Substantia nigra (tissue), 51 donors: ENCODE measurements at places on chromosomes 3 and 15.

DNA sequence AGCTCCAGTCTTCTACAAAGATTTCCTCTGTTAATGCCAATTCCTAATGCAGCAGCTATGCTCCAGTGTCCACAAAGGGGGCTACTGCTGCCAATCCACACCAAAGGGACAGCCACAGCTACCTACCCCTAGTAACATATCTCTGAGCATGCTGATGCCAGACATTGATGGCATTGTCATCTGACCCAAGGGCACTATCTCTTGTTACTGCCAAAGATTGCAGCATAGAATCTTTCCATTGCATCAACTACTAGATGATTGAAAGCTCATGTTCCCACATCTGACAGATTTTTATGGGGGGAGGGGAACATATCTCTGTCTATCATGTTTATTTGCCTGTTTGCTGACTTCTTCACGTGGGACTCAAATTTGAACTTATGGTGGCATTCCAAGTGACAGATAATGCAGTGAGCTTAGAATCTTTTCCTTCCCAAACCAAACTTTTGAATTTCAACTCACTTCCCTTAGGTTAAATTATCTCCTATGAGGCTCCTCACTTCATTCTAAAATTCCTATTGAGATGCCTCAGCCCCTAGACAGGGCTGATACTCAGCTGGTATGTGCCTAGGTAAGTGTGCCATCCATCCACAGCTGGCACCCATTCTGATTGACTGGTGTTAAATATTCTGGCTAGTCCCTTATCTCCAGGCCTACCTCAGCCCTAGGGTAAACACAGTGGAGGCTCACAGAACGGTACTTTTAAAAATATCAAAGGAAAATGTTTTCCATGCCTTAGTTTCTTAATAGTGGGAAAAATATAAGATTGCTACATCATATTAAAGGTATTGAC is 100.3 kb downstream of the STRIT1 start:
- no peak for DNase-seq

- DNase-seq: no peak
Observed at GRCh38 chr3:11566916-11567315, 76.8 kb downstream of the VGLL4 start.

- no peak for DNase-seq
Observed at GRCh38 chr3:117990627-117991026, 1044.0 kb downstream of the IGSF11 start.

DNA sequence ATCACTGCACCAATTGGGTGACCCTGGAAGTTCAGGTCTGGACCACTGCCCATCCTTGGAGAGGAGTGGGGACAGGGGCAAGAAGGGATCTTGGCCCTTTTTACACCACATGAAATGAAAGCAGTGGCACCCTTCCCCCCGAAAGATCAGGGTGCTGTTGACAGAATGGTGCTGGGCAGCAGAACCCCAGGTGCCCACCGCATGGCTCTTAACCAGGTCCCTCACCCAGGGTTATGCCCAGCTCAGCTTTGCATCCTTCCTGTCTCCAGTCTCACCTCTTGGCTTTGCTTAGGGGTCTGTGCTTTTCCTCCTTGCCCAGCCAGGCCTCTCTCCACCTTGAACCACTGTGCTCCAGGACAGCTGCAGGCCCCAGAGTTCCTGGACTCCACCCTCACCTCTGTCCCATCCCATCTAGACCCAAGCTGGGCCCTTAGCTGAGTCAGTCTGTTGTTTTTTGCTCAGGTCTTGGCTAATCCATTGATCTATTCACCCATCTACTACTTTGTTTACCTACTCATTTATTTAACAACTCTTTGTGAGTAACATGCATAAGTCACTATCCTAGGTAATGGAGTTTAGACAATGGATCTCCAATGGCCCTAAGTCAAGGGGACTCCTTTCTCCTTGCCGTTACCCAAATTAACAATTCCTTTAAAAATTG is 77.1 kb upstream of the PRR23E start:
- no peak for DNase-seq

DNA sequence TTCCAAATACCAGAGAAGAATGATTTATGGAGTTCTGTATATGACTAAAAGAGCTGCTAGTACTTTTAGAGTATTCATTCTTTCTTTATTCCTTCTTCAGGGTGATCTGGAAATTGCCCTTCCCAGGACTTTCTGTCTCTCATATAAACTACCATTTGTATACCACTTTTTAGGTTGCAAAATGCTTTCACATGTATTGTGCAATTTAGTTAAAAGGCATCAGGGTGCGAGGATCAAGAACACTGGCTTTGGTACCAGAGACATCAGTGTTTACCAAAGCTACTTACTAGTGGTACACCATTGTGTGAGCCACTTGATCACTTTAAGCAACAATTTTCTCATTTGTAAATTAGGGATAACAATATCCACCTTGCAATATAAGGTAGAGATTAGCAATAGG is 251.4 kb downstream of the TIGIT start:
- DNase-seq: no peak

DNA sequence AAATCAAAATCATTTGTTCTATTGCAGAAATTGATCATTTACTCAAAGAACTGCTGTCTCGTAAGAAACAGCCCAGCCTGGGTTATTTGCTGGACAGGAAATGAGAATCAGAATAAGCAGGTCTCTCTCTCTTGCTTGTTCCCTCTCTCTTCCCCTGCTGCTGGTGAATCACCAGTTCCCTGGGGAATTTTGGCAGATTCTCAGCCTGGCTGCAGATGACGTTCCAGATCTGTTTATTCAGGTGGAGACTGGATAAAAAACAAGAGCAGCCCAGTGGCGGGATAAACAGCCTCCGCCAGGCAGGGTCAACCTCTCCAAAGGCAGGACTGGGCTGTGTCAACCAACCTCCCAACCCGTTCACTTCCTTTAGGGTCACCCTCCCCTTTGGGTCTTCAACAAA is 72.1 kb downstream of the LRIG1 start:
- no peak for DNase-seq

DNA sequence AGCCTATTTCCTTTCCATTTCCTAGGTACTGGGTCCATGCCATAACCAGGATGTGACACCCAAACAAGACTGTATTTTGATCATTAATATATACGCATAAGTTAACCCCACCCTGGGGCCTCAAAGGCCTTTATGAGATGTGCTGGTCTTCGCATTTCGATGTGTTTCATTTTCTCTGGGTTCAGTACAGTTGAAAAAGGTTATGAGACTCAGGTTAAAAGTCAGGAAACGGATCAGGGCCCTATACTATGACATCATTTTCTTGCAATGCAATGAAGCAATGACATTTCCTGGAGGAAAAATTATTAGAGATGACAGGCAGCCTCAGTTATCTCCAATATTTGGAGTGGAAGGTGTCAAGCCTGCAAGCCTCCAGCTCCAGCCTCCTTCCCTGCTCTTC is 31.7 kb downstream of the TMEM212 start:
- DNase-seq: no peak

DNA sequence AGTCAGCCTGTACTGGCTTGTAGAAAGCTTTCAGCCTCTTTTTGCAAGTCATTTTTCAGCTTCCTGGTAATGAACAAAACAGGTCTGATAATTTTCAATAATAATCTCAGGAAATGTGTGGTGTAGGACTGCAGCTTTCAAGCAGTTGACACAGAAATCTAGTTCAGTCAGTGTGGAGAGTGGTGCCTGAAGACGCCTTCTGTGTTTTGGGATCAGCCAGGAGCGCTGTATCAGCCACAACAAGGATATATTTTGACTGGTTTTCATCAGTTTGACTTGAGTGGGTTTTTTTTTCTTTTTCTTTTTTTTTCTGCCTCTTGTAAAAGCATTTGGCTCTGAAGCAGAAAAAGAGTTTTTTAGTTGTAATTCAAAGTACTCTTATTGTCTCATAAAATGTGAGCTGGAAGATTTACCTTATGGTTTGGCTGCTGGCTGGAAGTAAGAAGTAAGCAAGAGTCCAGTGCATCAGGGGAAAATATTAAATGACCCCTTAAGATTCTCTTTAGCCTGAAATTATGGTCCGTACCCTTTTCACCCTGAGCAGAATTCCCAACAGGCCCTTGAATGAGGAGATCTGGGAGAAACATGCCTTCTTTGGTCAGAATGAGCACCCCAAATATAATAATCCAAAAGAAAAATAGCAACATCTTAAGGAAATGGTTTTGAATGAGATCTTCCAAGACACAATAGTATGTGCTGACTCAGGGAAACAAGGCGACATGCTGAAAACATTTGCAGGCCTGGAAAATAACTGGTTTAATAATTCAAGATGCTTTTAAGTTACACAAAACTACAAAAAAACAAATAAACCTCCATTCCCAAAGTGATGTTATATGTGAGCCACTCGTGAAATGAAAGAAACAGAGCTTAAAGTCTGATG is 332.7 kb upstream of the ADAMTS9 start:
- no peak for DNase-seq

DNA sequence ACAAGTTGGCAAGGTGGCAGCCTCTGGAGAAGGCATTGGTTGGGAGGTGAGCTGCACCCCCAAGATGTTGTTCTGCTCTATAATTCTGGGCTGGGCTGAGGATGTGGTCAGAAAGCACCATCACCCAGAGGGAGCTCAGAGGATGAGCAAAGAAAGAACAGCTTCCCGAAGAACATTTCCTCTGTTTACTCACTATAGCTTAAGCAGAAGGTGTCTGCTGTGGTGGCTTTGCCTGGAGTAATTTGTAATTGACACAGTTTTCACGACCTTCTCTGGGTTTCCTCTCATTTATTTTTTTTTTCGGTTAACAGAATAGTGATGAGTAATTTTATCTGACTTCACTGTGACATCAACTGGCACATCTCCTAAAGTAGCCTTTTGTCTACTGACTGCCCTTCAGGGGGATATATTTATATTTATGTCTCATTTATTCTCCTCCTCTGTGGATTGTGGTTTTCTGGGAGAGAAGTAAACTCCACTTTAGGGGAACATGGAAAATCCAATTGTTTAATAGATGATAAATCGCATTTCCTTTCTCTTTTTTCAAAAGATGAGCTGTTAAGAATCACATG is 49.5 kb upstream of the ABHD17C start:
- no peak for DNase-seq

DNA sequence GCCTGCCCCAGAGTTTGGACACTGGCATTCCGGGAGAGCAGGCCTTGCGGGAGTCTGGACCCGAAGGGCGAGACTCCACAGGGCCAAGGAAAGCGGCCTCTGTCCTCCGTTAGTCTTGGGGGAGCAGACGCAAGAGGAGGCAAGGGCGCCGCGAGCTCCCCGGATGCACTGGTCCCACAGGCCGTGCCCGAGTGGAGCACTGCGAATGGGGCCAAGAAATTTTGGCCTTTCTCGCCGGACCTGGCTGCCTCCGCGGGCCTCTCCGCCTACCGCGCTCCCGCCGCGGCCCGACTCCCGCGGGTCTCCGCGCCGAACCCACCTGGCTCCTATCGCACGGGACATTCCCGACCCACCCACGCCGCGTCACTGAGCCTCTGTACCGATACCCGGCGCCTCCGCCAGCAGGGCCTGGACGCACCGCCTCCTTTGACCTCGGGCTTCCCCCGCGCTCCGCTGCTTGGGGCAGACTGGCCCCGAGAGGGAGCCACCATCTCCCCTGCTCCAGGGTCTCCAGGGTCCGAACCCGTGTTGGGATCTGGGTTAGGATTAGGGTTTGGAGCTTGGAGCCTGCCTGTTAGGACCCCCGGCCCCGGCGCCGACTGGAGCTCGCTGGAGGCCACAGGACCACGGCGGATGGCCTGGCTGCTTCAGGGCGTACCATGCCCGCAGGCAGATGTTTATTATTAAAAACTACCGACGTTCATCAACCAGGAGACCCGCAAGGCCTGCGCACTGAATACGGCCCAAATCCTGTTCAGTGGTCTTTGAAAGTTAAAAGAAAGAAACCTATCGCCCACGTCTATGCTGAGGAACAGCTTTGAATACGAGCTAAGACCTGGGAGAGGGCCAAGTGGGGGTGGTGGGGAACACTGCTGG is 11.7 kb downstream of the SHOX2 start:
- no peak for DNase-seq
